NCI-H2081 treated with DMSO at 0.1 percent for 48 hours (cell line): ENCODE measurements at places on chromosomes 5 and 9.

- no peak for DNase-seq
Observed at GRCh38 chr5:166994226-166994625, 1297.2 kb upstream of the WWC1 start.

GRCh38 chr5:80738466-80738865, 83.7 kb upstream of the DHFR start:
- no peak for DNase-seq

- no peak for DNase-seq
Observed at GRCh38 chr5:148843510-148844318, 17.3 kb downstream of the ADRB2 start.

DNA sequence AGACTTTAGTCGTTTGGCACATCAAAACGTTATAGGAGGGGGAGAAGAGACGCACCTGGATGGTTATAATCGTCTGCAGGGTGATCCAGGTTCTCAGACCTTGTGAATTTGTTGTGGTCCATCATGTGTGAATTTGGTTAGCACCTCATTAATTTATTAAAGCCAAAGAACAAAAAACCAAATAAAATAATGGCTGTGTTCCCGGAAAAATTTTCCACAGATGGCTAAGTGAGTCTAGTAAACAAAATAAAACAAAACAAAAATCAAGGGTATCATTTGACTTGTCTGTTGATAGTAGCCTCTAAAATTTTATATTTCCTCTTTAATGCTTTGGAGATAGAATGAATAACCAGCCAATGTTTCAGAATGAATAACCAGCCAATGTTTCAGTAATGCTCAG, 119.7 kb downstream of the ACTBL2 start:
- no peak for DNase-seq

- no peak for DNase-seq
Observed at GRCh38 chr5:142360607-142361120, 35.8 kb upstream of the SPRY4 start.

GRCh38 chr9:134152022-134152448, 12.3 kb downstream of the RNU6ATAC start:
- no peak for DNase-seq

DNA sequence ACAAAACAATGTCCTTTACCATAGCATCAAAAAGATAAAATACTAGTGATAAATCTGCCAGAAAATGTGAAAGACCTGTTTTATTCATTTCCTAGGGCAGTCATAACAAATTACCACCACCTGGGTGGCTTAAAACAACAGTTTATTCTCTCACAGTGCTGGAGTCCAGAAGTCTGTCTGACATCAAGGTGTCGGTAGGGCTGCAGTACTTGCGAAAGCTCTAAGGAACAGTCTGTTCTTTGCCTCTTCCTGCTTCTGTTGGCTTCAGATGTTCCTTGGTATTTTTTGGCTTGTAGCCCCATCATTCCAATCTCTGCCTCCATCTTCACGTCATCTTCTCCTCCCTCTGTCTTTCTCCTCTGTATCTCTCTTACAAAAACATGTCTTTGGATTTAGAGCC, 51.0 kb downstream of the PTPDC1 start:
- no peak for DNase-seq

DNA sequence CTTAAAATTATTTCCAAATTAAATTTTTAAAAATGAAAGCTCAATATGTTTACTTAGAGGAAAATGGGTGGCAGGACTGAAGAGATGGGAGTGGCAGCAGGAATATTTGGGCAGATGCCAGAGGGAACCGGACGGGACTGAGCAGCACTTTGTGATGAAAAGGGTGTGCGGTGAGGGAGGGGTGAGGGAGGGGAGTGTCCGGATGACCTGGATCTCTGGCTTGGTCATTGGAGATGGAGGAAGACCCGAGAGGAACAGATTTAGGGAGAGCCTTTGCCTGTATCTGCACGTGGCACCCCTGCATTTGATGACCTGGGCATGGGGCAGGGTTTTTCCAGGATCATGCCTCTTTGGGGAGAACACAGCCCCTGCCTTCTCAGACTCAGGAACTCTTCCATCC, 201.1 kb upstream of the MVB12B start:
- no peak for DNase-seq

- no peak for DNase-seq
Observed at GRCh38 chr5:35274839-35275509, 44.7 kb upstream of the PRLR start.

DNA sequence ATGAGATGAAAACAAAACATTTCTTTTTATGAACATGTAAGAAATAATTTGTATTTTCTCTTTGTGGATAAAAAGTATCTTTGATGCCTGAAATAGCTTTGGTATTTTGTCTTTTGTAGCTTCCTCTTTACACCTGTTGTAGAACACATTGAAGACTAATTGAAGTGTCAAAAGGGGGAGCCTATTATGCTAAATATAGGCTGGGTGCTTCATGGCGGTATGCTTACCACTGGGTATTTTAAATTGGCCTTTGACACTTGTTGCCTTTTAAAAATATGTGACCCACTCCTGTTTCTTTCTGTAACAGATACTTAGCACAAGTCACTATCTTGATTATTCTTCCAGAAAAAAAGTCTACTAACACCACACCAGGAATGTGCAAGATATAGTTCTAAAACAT, 226.4 kb downstream of the KIAA0825 start:
- no peak for DNase-seq

DNA sequence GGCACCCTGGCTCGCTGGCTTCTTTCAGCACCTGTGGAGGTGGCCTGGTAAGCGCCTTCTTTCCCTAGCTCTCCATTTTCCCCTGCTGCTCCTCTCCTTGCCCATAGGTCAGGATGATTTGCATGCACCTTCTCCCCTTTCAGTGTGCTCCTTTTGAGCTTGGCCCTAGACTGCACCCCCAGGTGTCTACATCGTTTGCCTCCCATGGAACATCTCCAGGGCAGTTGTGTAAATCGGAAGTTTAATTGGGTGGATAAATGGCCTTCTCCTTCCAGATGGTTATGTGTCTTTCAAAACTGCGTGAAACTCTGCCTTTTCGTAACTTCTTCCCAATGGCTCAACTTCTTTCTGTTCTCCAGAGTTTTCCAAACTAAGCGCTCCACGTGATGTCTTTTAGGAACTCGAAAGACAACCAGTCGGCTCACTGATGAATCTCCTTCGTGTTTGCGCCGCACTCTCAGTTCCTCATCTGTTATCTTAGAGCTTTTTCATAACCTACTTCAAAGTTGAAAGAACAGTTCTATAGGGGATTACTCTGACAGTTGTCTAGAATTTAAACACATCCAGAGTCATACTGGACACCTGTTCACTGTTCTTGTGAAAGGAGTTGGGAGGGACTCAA, 1.7 kb downstream of the ADAMTS19 start:
- DNase-seq = no peak

DNA sequence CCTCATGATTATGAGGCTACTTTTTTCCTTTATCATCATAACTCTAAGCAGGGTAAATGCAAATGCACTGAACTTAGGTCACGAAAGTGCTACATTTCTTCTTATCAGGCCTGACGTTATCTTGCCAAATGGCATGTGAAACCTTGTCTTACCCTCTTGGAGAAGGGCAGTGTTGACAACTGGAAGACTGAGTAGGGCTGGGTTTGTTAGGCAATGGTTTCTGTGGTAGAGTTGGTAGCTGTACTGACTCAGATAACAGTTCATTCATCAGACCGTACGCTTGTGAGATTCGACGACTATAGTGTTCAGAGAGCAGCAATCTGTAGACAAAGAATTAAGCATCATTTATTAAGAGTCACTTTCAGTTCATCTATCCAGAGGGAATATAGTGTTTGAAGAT, 127.7 kb downstream of the CPLANE1 start:
- no peak for DNase-seq

GRCh38 chr9:88816141-88816540, 175.1 kb upstream of the S1PR3 start:
- no peak for DNase-seq

DNA sequence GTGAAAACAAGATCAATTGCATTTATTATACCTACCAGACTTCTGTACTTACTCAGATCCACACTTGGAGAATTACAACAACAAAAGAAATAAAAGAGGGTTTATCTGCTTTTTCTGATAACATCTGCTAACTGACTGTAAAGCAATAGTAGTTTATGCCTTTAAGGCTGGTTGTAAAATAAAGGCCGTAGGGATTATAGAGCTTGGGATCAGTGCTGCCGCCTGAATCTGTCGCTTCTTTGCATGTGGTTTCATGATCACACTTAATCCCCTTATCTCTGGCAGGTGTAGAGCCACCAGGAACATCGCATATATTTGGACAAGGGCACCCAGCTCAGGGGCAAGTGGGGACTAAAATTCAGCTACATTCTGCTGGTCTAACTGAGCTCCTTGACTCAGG, 146.7 kb downstream of the CCDC192 start:
- no peak for DNase-seq

- DNase-seq = no peak
Observed at GRCh38 chr5:89253666-89254352, 370.8 kb upstream of the MEF2C start.

- DNase-seq = no peak
Observed at GRCh38 chr9:83932011-83932410, 10.8 kb upstream of the KIF27 start.

DNA sequence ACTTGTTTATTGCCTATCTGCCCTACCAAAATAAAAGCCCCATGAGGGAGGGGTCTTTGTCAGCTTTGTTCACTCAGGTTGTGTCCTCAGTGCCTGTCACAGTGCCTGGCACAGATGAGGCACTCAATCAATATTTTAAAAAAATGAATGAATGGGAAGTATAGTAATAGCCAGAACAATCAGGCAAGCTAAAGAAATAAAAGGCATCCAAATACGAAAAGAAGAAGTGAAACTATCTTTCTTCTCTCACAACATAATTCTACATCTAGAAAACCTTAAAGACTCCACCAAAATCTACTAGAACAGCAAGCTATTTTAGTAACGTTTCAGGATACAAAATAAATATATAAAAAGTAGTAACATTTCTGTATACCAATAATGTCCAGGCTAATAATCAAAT, 37.8 kb upstream of the C5orf63 start:
- DNase-seq = no peak

- DNase-seq = no peak
Observed at GRCh38 chr9:97501177-97501971, at the start of gene TMOD1. TMOD1 (plus strand) TSS chr9:97501666; CDS start chr9:97524189, 22,523 bp downstream.

- DNase-seq = no peak
Observed at GRCh38 chr9:25177858-25178257, 500.4 kb downstream of the TUSC1 start.

DNA sequence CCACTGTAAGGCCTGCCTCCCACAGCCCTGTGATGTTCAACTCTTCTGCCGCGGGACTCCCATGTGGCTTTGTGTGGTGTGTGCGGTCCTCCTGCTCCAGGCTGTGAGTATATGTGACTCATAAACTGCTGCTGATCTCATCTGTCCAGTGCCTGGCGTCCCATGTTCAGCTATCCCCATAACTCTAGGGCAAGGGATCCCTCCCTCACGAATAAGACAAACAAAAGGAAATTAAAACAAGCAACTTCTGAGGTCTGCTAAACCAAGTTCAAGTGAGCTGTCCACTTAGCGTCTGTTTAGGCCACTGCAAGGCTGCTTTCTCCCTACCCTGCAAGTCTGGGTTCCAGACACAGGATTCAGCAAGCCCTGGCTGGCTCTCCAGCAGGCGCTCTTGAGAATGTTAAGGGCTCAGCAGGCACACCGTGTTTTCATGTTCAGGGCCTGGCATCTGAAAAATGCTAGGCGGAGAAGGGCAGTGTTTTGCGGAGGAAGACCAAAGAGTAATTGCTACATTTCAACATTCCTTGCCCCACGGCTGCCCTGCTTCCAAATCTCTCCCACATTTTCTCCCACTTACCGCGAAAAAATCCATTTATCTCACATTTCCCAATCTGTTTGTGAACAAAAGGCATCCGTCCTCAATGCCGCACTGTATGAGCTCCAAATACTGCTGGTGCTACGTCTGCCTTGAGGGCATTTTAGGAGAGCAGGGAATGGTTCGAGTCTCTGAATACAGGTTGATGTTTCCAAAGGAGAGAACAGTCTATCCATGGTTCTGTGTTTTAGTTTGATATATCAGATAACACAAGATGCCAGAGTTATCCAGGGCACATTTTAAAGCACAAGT, 280.2 kb downstream of the SEMA5A start:
- no peak for DNase-seq

DNA sequence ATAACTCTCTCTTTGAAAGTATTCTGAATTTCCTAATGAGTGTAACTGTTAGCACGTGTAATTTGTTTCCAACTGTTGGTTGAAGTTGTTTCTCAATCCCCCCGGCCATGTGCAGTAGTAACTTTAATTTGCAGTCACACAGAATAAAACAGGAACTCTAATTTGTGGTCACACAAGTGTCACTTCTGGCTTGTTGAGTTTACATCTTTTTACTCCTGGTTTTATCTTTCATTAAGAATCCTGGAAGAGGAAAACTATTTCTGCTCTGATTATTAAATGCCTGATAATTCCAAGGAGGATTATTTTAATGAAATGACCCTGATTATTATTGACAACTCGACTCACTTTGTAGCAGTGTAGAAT, 1.2 kb downstream of the SCAMP1 start:
- DNase-seq = no peak

GRCh38 chr9:89026876-89027275, 35.6 kb downstream of the S1PR3 start:
- DNase-seq = no peak

DNA sequence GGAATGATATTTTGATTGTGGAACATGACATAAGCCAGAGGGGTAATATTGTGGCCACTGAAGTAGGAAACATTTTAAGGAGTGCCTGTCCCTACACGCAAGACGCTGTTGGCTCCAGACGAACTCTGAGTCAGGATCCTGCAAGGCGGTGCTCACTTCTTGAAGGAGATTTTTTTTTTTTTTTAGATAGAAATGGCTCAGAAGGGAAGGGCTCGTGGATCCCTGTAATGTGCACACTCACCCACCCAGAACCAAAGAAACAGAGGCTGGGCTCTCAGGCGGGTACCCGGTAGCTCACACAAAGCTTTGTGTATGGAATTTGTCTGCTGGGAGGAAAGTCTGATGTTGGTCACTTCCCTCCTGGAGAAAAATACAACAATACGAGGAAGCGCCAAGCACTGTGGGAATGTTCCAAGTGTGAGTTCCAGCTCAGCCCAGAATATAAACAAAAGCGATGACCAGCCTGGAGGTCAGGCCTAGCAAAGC, 25.7 kb downstream of the RAPGEF1 start:
- no peak for DNase-seq

- DNase-seq = no peak
Observed at GRCh38 chr5:84436866-84437265, 52.2 kb upstream of the EDIL3 start.

- DNase-seq = no peak
Observed at GRCh38 chr5:14492331-14492964, 89.1 kb upstream of the OTULINL start.

GRCh38 chr5:61254969-61255555, 77.0 kb upstream of the ZSWIM6 start:
- DNase-seq = no peak

- no peak for DNase-seq
Observed at GRCh38 chr5:96776621-96777020, 31.1 kb downstream of the ERAP1 start.
